NCI-H345 (cell line): ENCODE measurements at places on chromosomes 1 and 21.

- DNase-seq, result no peak
These were observed 5.7 kb upstream of the ABCG1 start for GRCh38 chr21:42213082-42213774.

DNA sequence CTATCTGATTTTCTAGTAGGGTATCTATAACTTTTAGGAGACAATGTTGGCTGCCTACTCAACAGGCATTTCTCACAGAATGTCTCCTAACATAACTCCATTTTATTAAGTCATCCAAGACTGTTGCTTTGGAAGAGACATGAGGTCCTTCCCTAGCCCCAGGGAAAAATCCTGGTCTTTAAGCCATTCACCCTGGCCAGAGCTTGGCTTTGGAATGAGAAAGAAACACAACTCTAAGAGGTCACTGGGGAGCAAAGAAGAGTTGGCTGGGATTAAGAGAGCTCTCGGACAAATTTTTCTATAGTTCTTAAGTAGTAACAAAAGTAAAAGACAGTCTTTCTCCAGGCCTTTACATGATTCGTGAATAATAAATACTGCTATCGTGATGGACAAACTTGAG lies 57.9 kb downstream of the PCNX2 start:
- no peak for DNase-seq

GRCh38 chr1:150552911-150553289 lies 3.7 kb downstream of the ADAMTSL4 start:
- no peak for DNase-seq

GRCh38 chr1:7489586-7489985 lies 281.5 kb upstream of the VAMP3 start:
- no peak for DNase-seq

- no peak for DNase-seq
These were observed 261.2 kb downstream of the PTPRU start for GRCh38 chr1:29497395-29498125.

- DNase-seq, result no peak
These were observed 954.5 kb downstream of the ADGRL2 start for GRCh38 chr1:82755191-82755590.

- DNase-seq, result no peak
These were observed 95.7 kb upstream of the NCAM2 start for GRCh38 chr21:20902511-20902910.

- DNase-seq, result no peak
These were observed 273.1 kb downstream of the MRPL39 start for GRCh38 chr21:25334046-25334730.

- DNase-seq, result no peak
These were observed 48.6 kb upstream of the COL11A1 start for GRCh38 chr1:103156966-103157365.

DNA sequence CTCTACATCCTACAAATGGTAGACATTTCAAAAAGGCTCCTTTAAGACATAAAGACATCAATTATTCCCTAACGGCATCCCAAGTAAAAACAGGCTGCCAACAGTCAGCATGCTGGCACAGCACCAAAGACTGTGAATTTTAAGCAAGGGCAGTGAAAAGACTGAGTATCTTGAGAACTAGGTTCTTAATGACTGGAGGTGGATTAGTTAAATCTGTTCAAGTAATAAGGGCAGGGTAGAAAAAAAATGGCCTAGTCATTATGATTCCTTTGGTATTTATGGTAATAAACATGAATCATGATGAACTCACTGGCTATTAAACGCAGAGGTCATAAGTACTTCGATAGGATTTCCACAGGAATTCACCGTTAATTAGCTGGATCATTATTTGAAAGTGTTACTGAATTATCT lies 75.2 kb downstream of the KIFAP3 start:
- no peak for DNase-seq

GRCh38 chr21:35257413-35257812 lies 208.3 kb upstream of the RUNX1 start:
- peak; percentile 74 for DNase-seq

GRCh38 chr1:7760245-7760644 lies 10.9 kb upstream of the VAMP3 start:
- no peak for DNase-seq

GRCh38 chr21:44702973-44703730 lies 6.2 kb downstream of the KRTAP10-12 start:
- peak; percentile 96 for DNase-seq

- DNase-seq, result no peak
These were observed 965.7 kb downstream of the NCAM2 start for GRCh38 chr21:21963911-21964310.

- DNase-seq, result peak; percentile 95
These were observed 245.3 kb upstream of the RUNX1 start for GRCh38 chr21:35294231-35294898.

DNA sequence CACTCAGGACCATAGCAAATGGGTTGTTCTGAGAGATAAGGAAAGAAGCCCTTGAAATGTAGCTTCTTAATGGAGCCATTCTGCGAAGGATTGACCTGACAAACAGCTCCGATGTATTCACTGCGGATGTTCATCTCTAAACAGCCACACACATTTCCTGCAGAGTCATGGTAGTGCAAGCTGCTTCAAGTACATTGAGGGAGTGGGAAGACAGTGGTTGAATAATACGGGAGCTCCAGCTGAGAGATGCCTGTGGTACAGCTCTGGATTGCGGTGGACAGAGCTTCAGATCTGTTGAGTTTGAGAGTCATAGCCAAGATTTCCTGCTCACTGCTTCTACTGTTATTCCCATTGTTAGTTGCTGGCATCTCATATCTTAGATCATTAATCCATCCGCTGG lies 86.6 kb downstream of the ZBTB18 start:
- no peak for DNase-seq

GRCh38 chr1:58785442-58786058 lies 1.7 kb upstream of the JUN start:
- peak; percentile 92 for DNase-seq

DNA sequence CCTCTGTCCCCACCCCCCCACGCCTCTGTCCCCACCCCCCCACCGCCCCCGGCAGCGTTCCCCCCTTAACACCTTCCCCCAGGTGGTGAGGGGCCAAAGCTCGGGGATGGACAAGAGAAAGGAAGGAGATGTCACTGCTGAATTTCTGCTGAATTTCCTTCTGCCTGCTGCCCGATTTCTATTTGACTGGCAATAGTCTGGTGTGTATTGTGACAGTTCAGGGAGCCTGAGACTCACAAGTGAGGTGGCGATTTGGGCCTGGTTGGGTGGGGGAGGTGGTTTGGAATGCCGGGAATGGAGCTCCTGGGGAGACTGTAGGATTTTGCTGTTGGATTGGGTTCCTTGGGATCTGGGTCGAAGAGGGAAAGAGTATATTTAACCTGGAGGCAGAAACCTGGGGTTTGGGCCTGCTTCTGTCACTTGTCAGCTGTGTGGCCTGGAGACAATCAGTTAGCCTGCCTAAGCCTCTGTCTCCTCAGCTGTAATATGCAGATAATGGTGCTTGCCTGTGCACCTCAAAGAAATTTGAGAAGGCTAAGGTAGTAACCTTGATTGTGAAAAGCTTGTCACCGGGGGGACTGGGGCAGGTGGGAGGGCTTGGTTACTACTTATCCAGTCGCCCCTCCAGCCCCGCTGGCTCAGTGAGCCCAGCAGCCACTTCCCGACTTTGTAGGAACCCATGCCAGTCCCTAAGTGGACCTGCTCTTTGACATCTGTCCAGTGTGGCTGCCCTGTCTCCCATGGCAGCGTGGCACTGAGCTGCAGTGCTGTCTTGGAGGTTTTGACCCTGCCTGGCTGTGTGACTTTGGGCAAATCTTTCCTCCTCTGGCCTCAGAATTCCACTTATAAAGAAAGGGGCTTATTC lies 7.7 kb upstream of the LMNA start:
- DNase-seq, result no peak

GRCh38 chr21:17671733-17672132 lies 59.0 kb upstream of the BTG3 start:
- DNase-seq, result no peak

GRCh38 chr1:15757575-15758342 lies 836 bp upstream of the FBLIM1 start:
- no peak for DNase-seq

GRCh38 chr1:84855168-84855567 lies 37.8 kb downstream of the LPAR3 start:
- no peak for DNase-seq

GRCh38 chr1:205840146-205840923 lies 9.6 kb downstream of the PM20D1 start:
- DNase-seq, result no peak

- DNase-seq, result no peak
These were observed 605 bp downstream of the TNFRSF9 start for GRCh38 chr1:7940034-7940433.

- no peak for DNase-seq
These were observed 9.9 kb upstream of the MIIP start for GRCh38 chr1:12009318-12009947.

- DNase-seq, result no peak
These were observed 1.2 kb downstream of the UBR4 start for GRCh38 chr1:19208710-19209438.

DNA sequence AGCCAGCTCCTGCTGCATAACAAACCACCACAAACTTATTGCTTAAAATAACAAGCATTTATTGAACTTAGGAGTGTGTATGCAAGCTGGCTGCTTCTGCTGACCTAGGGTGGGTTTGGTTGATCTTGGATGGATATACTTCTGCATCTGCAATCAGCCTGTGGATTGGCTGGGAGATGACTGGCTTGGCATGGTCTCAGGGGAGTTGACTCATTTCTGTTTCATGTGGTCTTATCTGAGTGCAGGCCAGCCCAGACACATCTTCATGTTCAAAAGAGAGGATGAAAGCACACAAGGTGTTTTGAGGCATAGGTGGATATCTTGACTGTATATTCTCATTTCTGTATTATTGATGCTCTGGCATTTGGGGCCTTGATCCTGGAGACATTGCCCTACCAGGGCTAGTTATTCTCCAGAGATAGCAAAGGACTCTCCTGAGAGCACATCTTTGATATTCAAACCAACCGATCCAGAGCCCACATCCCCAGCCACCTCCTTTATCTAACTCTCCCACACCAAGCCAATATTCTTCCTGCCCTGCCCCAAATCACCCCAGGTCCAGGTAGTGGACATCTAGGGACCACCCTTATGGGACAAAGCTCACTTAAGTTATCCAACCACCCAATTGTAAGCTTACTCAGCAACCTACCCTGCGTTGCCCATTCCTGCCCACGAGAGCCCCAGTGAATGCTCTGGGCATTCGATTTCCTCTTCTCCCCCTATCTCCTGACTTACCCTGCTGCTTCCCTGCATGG lies 350.8 kb downstream of the PTPRU start:
- no peak for DNase-seq
